ENCODE measurements at places on chromosomes 7 and 10.

- no peak for DNase-seq
Measured at GRCh38 chr10:89643431-89643811, 1.6 kb downstream of the PANK1 start.

DNA sequence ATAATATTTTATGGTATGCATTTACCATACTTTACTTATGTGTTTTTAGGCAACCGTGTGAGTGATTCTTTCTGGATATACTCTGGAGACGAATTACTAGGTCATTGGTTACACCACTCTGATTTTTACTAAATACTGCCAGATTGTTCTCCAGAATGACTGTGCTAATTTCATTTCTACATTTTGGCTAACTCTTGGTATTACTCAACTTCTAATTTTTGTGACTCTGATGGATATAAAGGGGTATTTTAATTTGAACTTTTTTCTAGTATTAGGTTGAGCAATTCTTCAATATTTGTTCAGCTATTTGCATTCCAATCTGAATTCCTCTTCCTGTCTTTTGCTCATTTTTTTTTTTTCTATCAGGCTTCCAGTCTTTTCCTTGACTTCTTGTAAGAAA, 223.6 kb downstream of the MDFIC start:
- DNase-seq = no peak

DNA sequence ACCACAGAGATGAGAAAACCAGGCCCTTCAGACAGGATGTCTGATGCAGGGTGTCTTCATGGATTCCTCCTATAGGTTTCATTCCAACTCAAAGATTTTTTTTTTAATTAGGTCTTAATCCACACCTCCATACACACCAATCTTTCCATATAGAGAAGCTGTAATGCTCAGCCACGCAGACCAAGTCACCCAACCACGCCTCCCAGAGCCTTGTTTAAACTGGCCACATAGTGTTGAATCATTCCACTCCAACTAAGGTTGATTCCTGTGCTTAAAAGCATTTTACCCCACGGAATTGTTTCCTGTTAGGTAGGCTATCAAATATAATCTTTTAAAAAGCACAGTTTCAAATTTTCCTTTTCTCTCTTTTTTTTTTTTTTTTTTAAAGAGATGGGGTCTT, 153.6 kb downstream of the TYW1B start:
- DNase-seq = no peak

DNA sequence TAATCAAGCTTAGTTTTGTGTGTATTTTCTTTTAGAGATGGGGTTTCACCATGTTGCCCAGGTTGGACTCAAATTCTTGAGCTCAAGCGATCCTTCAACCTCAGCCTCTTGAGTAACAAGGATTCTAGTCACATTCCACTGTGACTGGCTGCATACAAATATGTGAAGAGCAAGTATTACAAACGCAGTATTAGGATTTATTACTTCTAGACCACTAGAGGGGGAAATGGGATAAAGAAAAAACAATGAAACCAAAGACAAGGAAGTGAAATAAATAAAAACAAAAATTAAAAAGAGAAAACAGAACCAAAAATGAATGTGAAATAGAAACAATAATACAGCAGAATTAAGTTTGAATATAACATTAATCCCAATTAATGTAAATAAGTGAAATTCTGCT, 308.7 kb downstream of the ANKRD30A start:
- DNase-seq = no peak

DNA sequence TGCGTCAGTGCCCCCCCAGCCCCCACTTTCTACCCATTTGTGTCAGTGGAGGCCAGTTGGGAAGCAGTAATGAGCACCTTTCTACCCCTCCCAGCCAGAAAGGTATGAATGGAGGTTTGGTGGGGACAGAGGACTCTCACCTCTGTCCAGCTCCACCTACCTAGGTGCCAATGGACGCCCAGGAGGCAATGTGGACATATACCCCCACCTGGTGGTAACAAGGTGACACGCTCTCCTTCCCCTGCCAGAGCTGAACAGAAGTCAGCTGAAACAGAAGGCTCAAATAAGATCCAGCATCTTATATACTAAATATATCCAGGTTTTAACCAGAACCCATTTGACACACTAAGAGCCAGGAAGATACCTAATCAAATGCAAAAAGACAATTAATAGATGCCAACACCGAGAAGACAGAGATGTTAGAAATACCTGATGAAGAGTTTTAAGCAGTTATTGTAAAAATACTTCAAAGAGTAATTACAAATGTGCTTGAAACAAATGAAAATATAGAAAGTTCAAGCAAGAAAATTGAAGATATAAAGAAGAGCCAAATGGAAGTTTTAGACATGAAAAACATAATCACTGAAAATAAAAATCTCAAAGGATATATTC, 18.4 kb upstream of the SORCS3 start:
- no peak for DNase-seq

GRCh38 chr10:63553031-63553430, 31.8 kb downstream of the REEP3 start:
- DNase-seq = no peak

- no peak for DNase-seq
Measured at GRCh38 chr7:55078465-55079372, 59.9 kb downstream of the EGFR start.

GRCh38 chr10:63066606-63067005, 66.5 kb upstream of the NRBF2 start:
- no peak for DNase-seq
